T-helper 1 cell (primary cell): ENCODE measurements at places on chromosomes 3 and 15.

DNA sequence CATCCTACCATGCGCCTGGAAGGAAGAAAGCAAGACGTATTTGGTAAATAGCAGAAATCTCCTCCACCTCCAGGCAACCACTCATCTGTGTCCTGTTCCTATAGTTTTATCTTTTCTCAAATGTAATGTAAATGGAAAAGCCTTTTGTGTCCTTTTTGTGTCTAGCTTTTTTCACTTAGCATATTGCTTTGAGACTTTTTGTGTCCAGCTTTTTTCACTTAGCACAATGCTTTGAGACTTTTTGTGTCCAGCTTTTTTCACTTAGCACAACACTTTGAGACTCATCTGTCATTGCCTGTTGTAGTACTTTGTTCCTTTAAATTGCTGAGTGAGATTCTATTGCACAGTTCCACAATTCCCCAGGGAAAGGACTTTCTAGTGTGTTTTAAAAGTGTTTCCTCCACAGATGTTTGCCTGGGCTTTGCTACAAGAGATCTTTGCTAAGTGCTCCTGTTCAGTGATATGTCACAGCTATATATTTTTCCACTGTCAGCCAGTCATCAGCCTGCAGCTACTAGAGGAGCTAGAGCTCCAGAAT lies 27.9 kb upstream of the MUC13 start:
- DNase-seq: no peak

DNA sequence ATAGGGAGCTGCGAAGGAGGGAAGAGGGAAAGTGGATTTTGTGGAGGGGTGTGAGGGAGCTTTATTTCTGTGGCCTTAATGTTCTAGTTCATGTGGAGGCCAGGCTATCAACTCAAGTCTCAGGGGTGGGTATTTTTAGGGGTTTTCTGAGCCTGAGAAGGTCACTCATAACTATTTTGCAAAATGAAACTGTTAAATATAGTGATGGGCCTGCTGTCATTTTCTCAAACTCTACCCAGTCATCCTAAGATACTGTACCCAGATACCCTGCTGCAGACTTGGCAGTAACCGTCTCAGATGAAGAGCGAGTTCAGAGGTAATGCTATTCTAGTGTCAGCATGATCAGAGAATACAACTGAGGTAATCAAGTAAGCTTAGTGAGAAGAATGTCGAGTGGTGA lies 545.0 kb upstream of the TBL1XR1 start:
- DNase-seq: no peak

DNA sequence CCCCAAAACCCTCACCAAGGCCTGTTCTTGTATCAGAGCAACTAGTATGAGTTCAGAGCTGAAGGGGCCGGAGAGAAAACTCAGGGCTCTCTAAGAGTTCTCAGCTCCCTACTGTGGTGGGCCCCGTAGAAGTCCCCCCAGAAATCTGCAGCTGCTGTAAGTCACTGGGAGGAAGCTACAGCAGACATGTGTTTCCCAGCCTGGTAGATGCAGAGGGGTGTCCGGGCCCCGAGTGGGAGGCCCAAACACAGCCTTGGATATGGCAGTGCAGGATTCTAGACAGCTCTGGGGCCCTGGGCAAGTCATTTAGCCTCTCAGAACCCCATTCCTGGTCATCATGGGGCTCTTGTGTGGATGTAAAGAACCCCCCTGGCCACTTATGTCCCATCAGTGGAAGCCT lies 39.2 kb upstream of the CSPG4 start:
- no peak for DNase-seq

DNA sequence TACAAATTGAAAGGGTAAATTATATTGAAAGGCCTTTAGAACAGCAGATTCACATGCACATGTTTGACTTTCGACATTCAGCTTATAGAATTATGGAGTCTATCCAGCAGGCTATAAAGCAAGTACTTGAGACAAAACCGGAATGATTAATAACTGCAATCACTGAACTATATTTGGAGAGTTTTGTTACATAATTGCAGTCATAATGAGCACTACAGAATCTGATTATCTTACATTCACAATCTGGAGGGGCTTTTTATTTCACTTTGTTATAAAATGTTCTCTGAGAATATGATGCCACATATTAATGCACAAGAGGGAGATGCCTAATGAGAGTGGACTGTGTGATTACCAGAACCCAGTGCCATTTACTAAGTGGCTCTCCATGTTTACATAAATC lies 64.3 kb downstream of the NSUN3 start:
- no peak for DNase-seq

DNA sequence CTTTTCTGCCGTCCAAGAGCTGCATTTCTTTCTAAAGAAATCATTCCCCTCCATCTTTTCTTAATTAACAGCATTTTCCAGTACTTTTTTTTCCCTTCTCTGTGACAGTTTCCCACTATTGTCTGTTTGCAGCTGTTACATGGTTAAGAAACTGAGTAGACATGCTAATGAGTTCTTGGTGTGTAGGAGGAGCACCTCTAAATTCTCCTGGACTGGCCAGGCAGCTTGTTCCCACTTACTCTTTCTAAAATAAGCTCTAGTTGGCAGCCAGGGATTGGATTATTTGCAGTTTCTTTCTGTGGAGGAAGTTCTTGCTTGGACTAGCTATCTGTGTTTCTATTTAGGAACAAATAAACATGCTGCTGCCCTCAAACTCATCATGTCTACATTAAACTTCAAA lies 235.1 kb upstream of the GAP43 start:
- no peak for DNase-seq

GRCh38 chr3:192639987-192640386 lies 87.4 kb downstream of the FGF12 start:
- DNase-seq: no peak
